Epithelial cell of proximal tubule (primary cell): ENCODE measurements at places on chromosomes 6 and 20. TPM values are rescaled to one million over a fixed set of nuclear protein-coding genes. Genes with fewer than 3 reads are reported as not detected.

- no peak for DNase-seq
These were observed 11.6 kb downstream of the PIGT start for GRCh38 chr20:45427236-45428149.

GRCh38 chr20:54133434-54134427 is 40.1 kb downstream of the CYP24A1 start:
- DNase-seq = peak; percentile 90

DNA sequence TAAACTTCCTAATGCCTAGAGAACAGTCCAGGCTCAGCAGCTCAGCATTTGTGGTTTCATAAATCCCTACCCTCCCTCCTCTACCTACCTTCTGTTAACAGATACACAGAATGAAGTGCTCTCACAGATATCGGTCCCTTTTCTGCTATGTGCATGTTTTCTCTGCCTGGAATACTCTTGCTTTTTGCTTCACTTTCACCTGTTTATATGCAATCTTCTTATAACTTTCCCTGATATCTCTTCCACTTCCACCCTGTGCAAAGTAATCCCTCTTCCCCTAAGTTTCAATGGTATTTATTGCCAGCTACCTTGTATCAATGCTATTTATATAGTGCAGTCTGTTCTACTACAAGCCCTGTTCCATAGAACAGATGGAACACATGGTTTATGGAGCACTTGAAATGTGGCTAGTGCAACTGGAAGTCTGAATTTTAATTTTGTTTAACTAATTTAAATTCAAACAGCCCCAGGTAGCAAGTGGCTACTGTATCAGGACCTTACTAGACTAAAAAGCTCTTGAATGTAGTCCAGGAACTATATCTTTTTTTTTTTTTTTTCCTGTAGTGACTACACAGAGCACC is 3.1 kb upstream of the TAB2 start:
- no peak for DNase-seq

NOX3 gene
- 0.07 TPM in 1 of 2 replicates, not detected in the other for total RNA-seq

FRK gene
- 2.0 and 8.1 TPM in 2 replicates for total RNA-seq

ULBP3 gene
- total RNA-seq = 8.2 and 16.6 TPM in 2 replicates

MAP3K5 gene
- total RNA-seq = 7.8 and 12.2 TPM in 2 replicates
